ENCODE measurements at places on chromosomes 11 and 22.

DNA sequence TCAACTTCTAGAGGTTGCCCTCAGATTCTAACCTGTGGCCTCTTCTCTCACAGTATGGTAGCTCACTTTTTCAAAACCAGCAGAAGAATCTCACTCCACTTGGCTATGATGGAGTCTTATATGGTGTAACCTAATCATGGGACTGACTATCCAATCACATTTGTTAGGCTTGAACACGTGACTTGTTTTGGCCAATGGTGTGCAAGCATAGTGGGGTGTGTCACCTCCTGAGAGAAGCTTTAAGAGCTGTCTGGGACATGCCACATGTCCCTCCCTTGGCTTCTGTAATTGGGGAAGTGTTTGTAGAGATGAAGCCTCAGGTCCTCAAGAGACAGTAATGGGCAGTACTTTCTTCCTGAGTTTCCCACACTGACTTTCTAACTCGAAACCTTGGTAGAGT is 12.8 kb upstream of the SMIM38 start:
- DNase-seq, result no peak

- no peak for DNase-seq
Measured at GRCh38 chr11:126494831-126495230, 139.3 kb downstream of the ST3GAL4 start.

DNA sequence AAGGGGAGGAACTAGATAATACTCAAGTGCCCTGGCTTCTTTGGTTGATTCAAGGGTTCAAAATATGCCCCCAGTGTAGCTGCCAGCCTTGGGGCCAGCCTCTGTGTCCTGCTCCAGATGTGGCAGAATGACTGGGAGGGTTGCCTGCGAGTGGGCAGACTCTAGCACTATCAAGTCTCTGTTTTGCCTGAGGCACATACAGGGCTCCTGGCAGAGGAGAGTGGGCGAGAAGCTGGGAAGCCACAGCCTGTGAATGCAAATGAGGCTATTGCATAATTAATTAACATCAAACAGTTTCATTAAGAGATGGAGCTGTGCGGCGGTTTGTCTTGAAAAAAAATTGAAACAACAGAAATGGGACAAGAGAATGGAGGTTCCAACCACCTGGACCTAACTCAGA is 50.8 kb downstream of the BUD13 start:
- DNase-seq, result no peak

DNA sequence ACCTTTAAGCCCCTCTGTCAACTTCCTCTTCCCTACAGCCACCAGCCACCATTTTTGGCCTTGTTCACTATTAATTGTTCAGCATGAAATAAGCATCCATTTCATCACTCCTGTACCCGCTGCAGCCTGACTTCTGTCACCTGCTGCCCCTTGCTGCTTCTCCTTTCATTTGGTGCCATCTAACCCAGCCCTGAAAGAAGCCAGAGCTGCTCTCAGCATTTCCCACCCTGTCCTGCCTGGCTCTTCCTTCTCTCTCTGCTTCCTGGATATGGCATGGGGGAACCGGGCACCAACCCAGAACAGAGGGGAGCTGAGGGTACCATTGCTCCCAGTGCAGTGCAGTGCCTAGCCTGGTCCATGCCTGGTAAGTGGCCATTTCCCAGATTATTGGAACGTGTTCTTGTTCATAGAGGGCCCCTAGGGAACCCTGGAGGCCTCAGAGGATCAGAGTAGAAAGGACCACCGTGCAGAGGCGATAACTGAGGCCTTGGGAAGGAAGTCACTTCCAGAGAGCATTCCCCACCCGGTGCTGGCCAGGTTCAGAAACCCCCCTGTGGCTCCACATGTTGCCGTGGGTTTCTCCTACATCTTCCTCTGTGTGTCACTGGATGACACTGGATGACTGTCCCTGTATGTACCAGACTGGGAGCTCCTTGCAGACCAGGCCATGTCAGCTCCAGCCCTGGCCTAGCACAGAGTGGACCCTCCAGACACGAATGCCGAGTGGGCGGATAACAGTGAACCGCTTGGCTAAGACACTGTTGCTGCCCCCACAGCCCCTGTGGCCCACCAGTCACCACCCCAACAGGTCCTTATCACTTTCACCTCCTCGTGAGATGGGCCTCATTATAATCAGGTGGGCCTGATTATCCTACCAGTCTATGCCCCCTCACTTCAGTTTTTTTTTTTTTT is 4.7 kb downstream of the YDJC start:
- no peak for DNase-seq

- DNase-seq, result no peak
Measured at GRCh38 chr22:49966041-49966773, 5.6 kb downstream of the PIM3 start.

DNA sequence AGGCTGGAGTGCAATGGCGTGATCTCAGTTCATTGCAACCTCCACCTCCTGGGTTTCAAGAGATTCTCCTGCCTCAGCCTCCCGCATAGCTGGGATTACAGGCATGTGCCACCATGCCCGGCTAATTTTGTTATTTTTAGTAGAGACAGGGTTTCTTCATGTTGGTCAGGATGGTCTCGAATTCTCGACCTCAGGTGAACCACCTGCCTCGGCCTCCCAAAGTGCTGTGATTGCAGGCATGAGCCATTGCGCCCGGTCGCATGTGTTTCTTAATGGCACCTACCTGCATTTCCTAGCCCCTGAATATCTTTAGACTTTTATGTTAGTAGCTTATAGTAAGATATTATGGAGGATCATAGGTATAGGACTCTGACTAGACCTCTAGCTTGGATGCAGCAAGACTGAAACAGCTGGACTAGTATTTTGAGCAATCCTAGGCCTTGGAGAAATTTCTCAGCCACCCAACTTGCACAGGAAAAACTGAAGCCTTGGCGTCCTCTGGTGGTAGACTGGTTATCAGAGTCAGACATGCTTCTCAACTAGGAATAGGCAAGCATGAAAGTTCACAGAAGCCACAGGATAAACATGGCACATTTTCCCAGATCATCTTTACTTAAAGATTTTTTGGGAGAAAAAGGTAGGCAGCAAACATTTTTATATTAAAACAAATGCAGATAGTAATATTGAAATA is 22.7 kb upstream of the C1QTNF4 start:
- peak; percentile 84 for DNase-seq

DNA sequence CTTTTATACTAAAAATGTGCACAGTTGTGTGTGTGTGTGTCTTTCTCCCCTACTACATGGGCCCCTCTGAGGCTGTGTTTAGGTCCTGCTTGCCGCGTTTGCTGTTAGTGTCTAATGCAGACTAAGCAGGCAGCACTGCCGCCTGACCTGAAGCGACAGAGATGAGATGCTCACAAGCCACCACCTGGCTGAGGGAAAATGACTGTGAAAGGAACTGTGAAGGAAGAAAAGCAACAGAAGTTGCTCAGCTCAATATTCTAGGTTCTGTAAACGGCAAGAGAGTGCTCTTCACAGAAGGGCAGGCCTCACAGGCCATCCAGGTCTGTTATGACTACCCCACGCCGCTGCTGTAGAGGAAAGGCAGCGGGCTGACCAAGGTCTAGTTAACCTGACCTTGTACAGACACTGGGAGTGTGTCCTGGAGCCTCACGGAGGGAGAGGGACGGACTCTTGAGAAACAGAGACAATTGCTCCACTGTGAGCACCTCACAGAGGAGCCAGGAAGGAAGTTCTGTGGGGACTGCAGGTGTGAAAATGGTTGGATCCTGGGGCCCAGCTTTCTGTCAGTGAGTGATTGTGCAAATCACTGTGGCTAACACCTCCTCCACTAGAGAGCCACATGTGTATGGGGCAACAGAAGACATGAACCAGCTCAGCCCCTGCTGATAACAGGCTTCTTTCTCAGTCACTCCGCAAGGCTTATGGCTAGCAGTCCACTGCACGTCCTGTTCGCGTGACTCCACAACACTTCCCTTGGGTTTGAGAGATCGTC is 31.3 kb upstream of the YPEL1 start:
- no peak for DNase-seq

- peak; percentile 93 for DNase-seq
Measured at GRCh38 chr11:9601037-9601875, 27.8 kb downstream of the WEE1 start.
